Activated CD4-positive, alpha-beta memory T cell treated with anti-CD3 and anti-CD28 coated beads for 36 hours (primary cell): ENCODE measurements at places on chromosomes 13 and 19. TPM values are rescaled to one million over a fixed set of nuclear protein-coding genes. Genes with fewer than 3 reads are reported as not detected.

Gene LILRA2
- total RNA-seq, result not detected

Gene PRTN3
- not detected for total RNA-seq

Gene GPR183
- 46.4 TPM for total RNA-seq

Gene LHB
- 0.48 TPM for total RNA-seq

Gene PVR
- 7.4 TPM for total RNA-seq

Gene POP4
- 103 TPM for total RNA-seq

Gene N4BP2L1
- 24.0 TPM for total RNA-seq

Gene ZNF44
- 7.5 TPM for total RNA-seq

Gene FCHO1
- total RNA-seq, result 54.5 TPM

Gene KLK12
- not detected for total RNA-seq

Gene NTF4
- not detected for total RNA-seq

Gene CEACAM4
- not detected for total RNA-seq

Gene SHISA7
- not detected for total RNA-seq

Gene LILRA6
- total RNA-seq, result 0.26 TPM

Gene GRK1
- not detected for total RNA-seq

Gene TEX26
- total RNA-seq, result not detected

Gene DIRAS1
- total RNA-seq, result 0.31 TPM

Gene CGB5
- not detected for total RNA-seq

Gene LIPE
- 31.6 TPM for total RNA-seq

Gene PLK5
- total RNA-seq, result not detected

Gene PTPRH
- total RNA-seq, result not detected

Gene CCDC169
- total RNA-seq, result 1.1 TPM

Gene ZNF225
- total RNA-seq, result 2.9 TPM

Gene WDR88
- total RNA-seq, result not detected

Gene ZNF578
- total RNA-seq, result 0.56 TPM

Gene LRG1
- 0.88 TPM for total RNA-seq

Gene USHBP1
- total RNA-seq, result not detected

Gene MCOLN1
- total RNA-seq, result 7.4 TPM

Gene COL5A3
- total RNA-seq, result 2.9 TPM

Gene WDR87
- not detected for total RNA-seq

Gene PRR19
- total RNA-seq, result 0.61 TPM

Gene C19orf47
- 20.8 TPM for total RNA-seq

Gene MRPL4
- total RNA-seq, result 115 TPM

Gene CGB1
- total RNA-seq, result not detected

Gene SIAH3
- total RNA-seq, result 0.07 TPM

Gene FGF22
- 0.14 TPM for total RNA-seq

Gene PLIN5
- 0.17 TPM for total RNA-seq

Gene ZNF665
- 4.8 TPM for total RNA-seq

Gene CEACAM7
- not detected for total RNA-seq

Gene TNNT1
- not detected for total RNA-seq

Gene KASH5
- total RNA-seq, result 2.3 TPM

Gene KBTBD6
- total RNA-seq, result 3.6 TPM

Gene ZNF626
- total RNA-seq, result 8.7 TPM

Gene ZNF844
- 2.5 TPM for total RNA-seq
